ENCODE measurements at places on chromosomes 1 and 21.

DNA sequence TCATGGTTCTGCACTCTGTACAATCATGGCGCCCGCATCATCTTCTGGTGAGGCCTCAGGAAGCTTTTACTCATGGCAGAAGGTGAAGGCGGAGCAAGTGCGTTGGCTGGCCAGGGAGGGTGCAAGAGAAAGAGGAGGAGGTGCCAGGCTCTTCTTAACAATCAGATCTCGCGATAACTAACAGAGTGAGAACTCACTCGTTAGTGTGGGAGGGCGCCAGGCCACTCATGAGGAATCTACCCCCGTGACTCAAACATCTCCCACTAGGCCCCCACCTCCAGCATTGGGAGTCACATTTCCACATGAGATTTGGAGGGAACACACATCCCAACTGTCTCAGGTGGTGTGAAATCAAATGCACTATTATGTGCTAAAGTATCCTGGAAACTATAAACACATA is 220.2 kb upstream of the CSF3R start:
- no peak for DNase-seq

GRCh38 chr1:81149649-81150325 is 650.9 kb upstream of the ADGRL2 start:
- no peak for DNase-seq

- no peak for DNase-seq
Observed at GRCh38 chr1:240511789-240512188, 100.2 kb downstream of the GREM2 start.

- DNase-seq: no peak
Observed at GRCh38 chr1:15222653-15223303, 24.2 kb upstream of the FHAD1 start.

GRCh38 chr1:34155860-34156259 is 9.2 kb downstream of the CSMD2 start:
- no peak for DNase-seq

- no peak for DNase-seq
Observed at GRCh38 chr1:155178441-155179111, 4.9 kb downstream of the TRIM46 start.
